ENCODE measurements at places on chromosomes 16 and 17. TPM values are rescaled to one million over a fixed set of nuclear protein-coding genes. Genes with fewer than 3 reads are reported as not detected.

DNA sequence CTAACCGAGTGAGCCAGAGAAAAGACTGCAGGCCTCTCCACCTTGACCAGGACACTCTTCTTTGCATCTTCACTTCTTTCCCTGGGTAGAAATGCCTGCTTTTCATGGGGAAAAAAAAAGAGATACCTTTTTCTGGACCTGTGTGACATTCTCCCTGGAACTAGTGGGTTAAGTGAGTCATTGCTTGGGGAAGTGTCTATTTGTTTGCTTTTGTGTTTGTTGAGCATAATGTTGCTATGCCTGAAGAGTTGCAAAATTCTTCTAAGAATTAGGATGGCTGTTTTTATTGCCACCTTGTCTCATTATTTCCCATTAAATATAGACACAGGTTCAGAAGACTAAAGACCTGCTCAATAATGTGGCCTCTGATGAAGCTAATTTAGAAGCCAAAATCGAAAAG lies 18.8 kb downstream of the CLUAP1 start:
- no peak for DNase-seq

- no peak for DNase-seq
These were observed 28.7 kb upstream of the ABCA6 start for GRCh38 chr17:69170377-69170776.

TNFRSF13B gene
- not detected for total RNA-seq

AOC2 gene
- 0.25 TPM for total RNA-seq

GRCh38 chr17:44919885-44920564 lies 4.7 kb upstream of the GFAP start:
- peak; percentile 86 for DNase-seq

LRRC75A gene
- total RNA-seq = 6.1 TPM

DNA sequence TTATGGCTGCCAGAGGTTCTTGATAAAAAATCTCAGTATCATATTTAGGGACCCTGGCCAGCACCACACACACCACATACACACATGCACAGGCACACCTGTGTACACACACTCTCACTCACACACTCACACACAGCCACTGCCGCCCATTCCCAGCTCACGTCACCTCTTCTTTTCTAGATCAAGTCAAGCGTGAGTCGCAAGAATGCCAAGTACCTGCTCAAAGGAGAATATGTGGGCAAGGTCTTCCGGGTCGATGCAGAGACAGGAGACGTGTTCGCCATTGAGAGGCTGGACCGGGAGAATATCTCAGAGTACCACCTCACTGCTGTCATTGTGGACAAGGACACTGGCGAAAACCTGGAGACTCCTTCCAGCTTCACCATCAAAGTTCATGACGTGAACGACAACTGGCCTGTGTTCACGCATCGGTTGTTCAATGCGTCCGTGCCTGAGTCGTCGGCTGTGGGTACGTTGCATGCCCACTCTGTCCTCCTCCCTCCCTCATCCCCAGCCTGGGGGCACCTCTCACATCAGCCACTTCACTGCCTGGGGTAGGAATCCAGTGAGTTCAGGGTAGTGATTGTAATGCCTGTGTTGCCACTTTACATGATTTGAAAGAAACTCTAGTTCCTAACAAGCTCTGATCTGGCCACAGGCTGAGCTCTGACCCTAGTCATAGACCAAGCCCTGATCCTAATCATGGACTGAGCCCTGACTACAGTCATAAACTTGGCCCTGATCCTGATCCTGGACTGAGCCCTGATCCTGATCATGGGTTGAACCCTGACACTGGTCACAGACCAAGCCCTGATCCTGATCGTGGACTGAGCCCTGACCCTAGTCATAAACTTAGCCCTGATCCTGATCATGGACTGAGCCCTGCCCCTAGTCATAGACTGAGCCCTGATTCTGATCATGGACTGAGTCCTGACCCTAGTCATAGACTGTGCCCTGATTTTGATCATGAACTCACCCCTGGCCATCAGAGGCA lies 20.4 kb downstream of the CDH5 start:
- no peak for DNase-seq

SHCBP1 gene
- 28.9 TPM for total RNA-seq

- DNase-seq = no peak
These were observed 59.7 kb downstream of the ABCC6 start for GRCh38 chr16:16163571-16163970.

DNA sequence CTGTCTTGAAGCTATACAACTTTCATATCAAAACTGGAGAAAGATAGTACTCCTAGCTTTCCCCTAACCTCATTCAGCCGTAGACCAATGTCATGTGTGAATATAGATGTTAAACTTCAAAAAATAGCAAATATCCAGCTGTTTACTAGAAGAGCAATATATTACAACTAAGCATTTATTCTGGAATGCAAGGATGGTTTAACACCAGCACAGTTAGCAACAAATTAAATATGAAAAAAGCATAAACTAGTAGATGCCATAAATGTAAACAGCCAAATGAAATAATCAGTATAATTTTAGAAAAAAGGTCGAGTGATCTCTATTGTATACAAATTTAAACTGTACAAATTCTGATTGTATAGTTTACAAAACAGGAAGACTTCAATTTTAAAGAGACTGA lies 59.7 kb downstream of the SDR42E1 start:
- no peak for DNase-seq

- no peak for DNase-seq
These were observed 656.1 kb upstream of the SOX9 start for GRCh38 chr17:71464751-71465150.

DNA sequence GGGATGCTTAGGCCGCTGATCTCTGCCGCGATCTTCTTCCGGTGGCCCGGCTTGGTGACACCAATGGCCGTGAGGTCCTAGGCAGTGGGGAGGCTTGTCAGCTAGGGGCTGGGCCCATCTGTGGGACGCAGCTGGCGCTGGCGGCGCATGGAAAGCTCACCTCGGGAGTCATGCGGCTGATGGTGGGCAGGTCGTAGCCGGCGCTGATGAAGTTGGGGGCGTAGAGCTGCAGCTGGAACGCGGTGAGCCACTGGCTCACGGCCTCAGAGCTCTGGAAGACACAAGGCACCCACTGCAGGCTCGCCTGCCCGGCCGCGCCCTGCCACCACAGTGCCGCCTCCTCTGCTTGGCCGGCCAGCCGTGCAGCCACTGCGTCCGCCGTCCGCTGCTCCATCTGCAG lies 12.7 kb downstream of the CASKIN1 start:
- DNase-seq = no peak

DNA sequence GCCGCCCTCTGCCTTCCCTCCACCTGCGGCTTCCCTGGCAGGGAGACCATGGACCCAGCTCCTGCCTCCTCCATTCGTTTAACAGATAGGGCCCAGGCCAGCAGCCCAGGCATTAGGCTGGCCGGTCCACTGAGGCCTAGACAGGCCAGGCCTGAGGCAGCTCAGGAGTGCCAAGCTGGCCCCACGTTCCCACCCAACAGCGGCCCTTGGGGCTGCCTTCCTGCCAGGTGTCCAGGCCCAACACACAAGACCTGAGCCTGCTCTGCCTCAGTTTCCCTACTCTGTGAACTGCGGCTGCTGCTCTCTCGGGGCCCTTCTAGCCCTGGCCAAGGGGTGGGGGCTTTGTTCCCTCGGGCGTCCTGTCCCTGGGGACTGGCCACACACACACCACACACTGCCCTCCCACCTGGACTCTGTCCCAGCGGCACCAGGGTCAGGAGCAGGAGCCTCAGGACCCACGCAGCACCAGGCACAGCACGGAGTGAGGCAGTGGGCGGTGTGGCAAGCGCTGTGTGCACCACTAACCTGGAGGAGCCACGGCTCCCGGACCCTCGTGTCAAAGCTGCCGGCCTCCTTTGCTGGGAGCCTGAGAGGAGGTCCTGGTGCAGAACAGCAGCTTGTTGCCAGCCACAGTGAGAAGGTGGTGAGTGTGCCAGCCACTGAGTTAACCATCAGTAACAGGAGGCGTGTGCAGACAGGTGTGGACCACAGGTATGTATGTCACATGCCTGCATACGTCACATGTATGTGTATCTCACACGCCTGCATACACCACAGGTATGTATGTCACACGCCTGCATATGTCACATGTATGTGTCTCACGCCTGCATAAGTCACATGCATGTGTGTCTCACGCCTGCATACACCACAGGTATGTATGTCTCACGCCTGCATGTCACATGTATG lies 14.6 kb upstream of the CDH15 start:
- no peak for DNase-seq

DNA sequence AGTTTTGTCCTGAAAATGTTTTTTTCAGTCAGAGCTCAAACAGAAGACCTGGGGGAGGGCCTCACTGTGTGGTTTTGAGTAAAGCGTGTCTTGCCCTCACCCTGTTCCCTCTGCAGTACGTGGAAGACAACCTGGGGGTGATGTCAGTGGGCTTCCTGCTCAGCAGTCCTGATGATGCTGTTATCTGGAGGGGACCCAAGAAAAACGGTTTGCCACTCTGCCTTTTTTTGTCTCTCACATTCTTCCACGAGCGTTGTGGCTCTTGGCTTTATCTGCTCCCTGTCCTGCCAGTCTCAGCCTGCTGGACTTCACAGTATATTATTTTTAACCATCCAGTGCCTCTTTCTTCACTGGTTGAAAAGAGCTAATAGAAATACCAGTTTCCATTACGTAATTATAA lies 12.9 kb downstream of the NUBP1 start:
- DNase-seq = peak; percentile 22

GRCh38 chr17:10666906-10667305 lies 9.8 kb upstream of the MYH3 start:
- no peak for DNase-seq

GRCh38 chr16:87076950-87077749 lies 240.0 kb downstream of the C16orf95 start:
- DNase-seq = peak; percentile 28

GRCh38 chr17:31095236-31096105 lies 694 bp downstream of the NF1 start:
- DNase-seq = peak; percentile 39

- no peak for DNase-seq
These were observed 1.8 kb upstream of the VPS4A start for GRCh38 chr16:69309316-69309715.

ATP2C2 gene
- total RNA-seq = not detected

DNA sequence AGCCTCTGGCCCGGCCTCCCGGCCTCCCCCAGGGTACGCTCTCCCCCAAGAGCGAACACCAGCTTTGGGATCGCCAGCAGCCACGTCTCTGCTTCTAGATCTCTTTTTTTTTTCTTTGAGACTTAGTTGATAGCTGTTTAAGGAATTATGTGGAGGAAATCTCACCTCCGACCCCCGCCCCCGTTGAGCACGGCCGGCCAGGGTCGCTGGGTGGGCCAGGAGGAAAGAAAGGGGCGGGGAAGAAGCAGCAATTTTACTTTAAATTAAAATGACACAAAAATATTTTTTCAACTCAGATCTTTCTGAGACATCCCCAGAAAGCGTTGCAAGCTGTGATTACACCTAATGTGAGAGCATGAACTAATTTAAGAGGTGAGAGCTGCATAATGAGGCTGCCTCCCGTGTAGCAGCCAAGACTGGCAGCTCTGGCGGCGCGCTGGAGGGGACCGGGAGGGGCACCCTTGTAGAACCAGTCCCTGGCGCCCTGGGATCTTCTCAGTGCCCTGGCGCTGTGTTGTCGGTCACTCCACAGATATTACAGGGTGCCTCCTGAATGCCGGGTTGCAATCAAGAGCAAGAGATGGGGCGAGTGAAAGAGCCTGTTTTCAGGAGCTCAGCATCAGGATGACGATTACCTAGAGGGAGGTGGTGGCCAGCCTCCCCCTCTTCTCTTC lies 1.9 kb upstream of the CBLN1 start:
- no peak for DNase-seq

DNA sequence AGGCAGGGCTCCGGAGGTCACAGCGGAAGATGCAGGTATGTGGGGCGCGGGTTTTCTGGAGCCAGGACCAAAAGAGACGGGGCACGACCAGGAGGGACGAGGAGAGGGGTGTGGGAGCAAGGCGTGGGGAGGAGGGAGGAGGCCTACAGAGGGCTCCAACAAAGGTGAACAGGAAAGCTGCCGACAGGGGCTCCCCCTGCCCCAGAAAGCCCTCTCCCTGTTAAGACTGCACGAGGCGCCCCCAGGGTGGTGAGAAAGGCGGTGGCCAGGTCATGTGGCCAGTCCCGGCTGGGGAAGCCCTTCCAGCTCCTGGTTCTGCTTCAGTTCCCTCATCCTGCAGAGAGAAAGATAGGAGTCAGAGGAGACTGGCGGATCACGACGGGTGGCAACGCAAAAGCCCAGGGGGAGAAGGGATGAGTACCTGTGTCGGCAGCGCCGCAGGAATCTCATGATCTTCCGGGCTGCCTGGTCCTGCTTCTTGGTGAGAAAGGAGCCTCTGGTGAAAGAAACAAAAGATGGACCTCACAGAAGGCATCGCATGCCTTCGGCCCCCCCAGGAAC lies 949 bp upstream of the SPAG7 start:
- DNase-seq = peak; percentile 40

- peak; percentile 66 for DNase-seq
These were observed 58.5 kb downstream of the TMEM132E start for GRCh38 chr17:34637548-34638525.

GRCh38 chr17:41548844-41549595 lies 20.9 kb upstream of the KRT19 start:
- peak; percentile 90 for DNase-seq

GRCh38 chr16:49857423-49858181 lies 1.7 kb upstream of the ZNF423 start:
- peak; percentile 46 for DNase-seq

DNA sequence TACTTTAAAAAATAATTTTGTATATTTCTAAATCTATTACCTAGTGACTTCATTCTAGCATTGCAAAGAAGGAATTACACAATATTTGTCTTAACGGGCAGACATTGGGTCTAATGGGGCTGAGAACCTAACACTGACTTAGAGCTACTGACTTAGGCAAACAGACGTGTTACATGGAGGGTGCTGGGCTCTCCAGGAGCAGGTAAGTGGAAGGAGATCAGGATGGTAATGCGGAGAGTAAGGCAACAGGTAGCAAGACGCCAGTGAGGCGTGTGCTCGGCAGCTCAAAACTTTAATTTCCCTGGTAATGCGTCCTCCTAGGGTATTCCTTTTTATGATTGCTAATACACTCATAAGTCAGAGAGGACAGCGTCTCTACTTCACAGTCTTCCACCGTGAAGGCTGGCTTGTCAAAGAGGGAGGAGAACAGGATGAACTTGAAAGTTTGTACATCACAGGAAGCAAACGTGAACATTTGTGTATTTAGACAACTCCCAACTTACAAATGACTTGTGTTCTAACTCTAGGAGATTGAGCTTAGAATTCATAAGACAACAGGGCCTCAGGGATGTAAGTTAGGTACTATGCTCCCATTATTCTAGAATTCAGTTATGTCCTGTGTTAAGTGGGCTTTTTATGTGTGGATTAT lies 4.6 kb downstream of the KRT28 start:
- no peak for DNase-seq

DNA sequence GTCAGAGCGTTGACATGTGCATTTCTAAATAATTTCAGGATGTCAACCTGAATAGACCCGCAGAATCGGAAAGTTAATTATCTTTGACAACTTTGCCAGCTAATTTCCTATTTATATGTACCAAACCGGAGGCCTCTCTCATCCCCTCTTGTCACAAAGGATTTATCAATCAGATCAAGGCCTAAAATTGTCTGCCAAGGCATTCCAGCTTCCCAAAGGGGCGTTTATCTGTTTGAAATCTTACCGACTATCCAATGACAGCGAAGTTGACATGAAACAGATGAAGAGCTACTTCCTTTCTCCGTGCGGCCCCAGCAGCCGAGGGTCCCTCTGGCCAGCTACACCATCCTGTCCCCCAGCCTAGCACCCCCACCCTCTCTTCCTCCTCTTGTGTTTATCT lies 223.7 kb upstream of the DYNLRB2 start:
- DNase-seq = no peak

GRCh38 chr16:4375717-4376116 lies 4.1 kb downstream of the VASN start:
- DNase-seq = peak; percentile 73

GRCh38 chr17:42342242-42343008 lies 45.8 kb downstream of the STAT3 start:
- DNase-seq = no peak

CCR7 gene
- total RNA-seq = not detected

Measured in fibroblast of the aortic adventitia (primary cell).